ENCODE measurements at places on chromosomes 4 and X. TPM values are rescaled to one million over a fixed set of nuclear protein-coding genes. Genes with fewer than 3 reads are reported as not detected.

Gene CXCL13
- total RNA-seq = 0.30 TPM

Gene ERAS
- total RNA-seq = not detected

DNA sequence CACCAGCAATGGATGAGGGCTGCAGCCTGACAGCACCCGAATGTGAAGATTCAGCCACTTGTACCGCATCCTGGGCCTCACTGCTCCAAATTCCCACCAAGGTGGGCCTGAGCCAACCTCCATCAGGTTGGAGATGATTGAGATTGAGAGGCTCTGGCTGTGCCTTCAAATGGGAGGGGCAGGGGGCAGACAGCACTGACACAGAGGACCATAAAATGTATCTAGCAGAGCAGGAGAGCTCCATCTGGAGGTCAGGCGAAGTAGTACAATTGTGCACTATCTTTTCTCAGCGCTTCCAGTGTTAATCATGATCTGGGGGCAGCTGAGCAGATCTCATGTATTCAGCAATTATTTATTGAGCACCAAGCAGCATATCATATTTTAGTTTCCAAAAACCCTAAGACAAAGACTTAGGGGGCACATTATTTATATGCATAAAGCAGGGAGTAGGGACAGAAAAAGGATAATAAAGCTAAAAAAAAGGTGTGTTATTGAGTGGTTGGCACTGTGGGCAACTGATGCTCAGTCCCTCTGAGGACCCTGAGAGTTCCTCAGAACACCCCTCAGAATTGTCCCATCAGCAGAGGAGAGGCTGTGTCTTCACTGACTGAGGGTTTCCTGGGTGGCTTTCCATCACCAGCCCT is 31.6 kb upstream of the C1QTNF7 start:
- no peak for DNase-seq

DNA sequence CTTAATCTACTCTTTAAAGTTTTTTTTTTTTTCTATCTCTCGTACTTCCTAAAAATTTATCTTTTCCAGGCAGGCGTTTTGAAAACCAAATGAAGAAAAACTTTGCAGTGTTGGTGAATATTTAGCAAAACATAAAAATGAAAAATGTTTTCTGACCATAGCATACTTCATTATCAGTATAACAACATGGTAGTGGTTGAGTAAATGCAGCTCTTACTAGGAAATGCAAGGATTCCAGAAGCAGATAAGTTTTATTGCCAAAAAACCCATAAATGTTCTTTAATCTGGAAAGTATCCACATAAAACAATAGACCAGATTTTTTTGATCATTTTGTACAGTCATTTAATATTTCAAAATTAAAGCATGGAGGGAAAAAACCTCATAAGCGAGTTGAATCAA is 136.9 kb upstream of the GUCY1A1 start:
- DNase-seq = no peak

- no peak for DNase-seq
Observed at GRCh38 chr4:76293772-76294171, 12.8 kb upstream of the STBD1 start.

DNA sequence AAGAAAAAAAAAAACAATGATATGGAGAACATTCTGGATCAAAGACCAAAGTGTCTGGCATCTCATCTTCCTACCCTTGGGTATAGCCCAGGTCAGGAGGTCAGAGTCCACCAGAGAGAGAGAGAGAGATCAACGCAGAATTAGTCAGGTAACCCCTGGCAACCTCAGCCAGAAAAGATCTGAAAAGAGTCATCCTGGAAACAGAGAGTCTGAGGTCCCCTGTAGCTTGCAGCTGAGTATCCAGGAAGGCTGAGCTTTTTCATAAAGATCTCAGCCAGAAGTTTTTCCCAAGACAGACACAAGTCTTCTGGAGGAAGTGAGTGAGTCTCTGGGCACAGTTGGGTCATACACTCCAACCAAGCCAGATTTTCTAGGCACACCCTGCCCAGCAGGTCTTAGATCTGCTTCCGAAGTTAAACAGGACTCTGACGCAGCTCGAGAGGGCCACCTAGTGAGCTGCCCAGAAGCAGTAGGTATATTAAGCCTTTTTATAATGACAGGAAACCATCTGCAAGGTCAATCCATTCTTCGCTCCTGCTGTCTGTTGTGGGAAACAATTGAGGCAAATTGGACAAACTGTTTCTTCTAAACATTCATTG is 35.7 kb downstream of the ACE2 start:
- peak; percentile 11 for DNase-seq

DNA sequence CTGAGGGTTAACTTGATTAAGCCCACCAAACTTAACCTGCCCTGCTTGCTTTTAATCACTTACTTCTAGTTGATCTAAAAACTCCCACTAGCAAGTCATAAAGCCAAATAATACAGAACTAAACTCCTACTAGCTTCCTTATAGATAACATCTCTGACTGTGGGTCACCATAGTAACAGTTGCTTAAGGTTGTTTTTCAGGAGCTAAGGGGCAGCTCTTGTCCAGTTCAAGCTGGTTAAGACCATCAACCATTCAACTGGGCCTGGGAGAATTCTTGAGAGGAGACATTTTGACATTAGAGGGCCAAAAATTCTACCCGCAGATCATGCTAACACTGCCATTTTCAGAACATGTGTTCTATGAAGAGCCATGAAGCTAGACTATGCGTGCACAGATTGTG is 67.0 kb downstream of the UCHL1 start:
- no peak for DNase-seq

DNA sequence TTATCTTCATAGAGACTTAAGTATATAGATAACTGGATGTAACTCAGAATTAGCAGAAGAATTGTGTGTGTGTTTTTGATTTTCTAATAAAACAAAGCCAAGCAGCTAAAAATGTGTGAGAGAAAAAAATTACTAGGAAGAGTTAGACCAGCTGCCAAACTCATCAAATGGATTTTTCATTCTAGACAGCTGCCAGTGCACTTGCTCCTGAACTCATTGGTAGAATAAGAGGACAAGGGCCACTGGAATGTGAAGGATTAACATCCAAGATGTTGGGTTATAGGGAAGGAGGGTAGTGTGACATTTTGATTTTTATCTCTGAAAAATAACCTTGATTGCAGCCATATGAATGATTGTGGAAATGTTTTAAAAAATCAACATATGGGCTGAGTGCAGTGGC is 49.7 kb downstream of the EGF start:
- no peak for DNase-seq

DNA sequence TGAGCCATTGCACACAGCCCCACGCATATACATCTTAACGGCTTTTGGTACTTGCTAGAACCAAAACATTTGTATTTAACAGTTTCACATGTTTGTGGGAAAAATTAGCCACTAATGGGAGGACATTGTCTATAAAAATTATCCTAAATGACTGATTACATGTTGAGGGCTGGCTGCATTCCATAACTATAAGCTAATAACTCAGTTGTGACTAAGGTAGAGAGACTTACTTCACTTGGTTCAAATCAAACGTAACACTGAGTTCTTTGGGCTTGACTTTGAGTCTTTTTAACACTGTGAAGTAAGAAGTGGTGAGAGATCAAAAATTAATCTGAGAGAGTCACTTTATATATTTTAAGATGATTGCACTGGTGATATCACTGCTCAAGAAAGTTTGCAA is 47.9 kb upstream of the PGRMC2 start:
- DNase-seq = no peak

GRCh38 chrX:12877386-12877785 is 10.5 kb downstream of the TLR7 start:
- no peak for DNase-seq

GRCh38 chr4:4868040-4868757 is 8.7 kb downstream of the MSX1 start:
- no peak for DNase-seq

DNA sequence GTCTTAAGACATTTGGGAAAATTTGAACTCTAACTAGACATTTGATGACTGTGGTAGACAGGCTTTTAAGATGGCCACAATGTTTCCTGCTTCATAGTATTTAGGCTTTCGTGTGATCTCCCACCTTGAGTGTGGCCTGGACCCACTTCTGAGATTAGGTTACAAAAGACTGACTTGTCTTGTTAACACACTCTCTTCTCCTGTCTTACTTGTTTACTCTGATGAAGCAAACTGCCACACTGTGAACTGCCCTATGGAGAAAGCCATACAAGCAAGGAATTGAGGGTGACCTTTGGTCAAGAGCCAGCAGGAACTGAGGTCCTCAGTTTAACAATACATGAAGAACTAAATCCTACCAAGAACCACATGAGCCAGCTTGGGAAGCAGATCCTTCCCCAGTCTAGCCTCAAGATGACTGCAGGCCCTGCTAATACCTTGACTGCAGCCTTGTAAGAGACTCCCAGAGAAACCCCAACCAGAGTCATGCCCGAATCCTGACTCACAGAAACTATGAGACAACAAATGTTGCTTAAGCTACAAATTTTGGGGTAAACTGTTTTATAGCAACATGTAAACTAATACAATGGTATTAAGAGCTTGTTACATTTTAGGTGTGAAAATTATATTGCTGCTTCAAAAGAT is 20.3 kb downstream of the UBA6 start:
- no peak for DNase-seq

GRCh38 chr4:97548186-97548585 is 595.1 kb downstream of the STPG2 start:
- DNase-seq = no peak

DNA sequence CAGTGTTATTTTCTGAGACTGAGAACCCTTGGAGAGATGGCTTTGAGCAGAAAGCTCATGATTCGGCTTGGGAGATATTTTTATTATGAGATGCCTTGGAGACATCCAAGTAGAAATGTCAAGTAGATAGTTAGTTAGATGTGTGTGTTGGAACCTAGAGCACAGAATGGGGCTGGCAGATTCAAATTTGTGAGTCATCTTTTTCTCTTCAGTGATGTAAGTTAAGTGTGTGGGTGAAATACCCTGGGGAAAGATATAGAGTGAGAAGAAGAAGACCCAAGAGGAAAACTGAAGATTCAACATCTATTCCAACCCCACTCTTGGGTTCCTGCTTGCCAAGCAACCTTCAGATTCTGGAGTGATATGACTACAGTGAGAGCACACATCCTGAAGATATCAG is 580.8 kb upstream of the AMOT start:
- DNase-seq = no peak

DNA sequence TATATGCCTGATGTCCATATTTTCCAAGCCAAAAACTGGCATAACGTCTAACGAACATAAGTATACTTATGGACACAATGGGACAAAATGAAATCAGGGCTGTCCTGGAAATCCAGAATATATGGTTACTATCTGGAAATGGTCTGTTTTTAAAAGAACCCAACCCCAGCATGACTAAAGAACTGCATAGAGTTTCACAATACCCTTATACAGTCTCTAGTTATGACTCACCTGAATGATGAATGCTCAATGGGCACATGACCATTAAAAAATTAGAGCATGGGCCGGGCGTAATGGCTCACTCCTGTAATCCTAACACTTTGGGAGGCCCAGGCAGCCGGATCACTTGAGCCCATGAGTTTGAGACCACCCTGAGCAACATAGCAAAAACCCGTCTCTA is 31.8 kb downstream of the AMMECR1 start:
- DNase-seq = no peak

- DNase-seq = no peak
Observed at GRCh38 chr4:55154290-55154880, 29.0 kb upstream of the KDR start.

DNA sequence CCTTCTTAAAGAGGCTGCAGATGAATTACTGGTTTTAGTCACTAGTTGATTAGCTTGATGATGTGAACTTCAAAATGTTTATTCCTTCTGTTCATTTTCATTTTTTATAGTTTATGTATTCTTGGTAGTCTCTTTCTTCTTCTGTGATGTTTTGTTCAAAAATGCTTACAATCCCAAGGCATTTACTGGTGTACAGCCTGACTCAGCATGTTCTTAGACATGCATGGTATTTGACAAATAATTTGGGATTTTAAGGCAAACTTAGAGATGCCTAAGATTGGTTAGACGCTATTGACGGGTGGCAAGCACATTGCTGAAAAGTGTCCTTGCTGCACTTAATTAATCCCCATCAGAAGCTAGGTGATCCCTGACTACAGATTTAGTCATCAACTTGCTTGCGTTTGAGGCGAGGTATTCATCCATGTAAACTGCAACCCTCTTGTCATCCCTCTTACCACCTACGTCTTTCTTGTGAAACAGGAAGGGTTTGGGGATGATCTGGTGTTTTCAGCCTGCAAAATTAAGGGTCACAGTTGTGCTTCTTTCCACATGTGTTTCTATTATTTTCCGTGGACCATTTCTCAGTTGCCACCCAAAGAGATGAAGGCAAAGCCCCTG is 331.8 kb downstream of the DKK2 start:
- DNase-seq = no peak

- DNase-seq = no peak
Observed at GRCh38 chr4:53059871-53060270, 197.8 kb downstream of the RASL11B start.

DNA sequence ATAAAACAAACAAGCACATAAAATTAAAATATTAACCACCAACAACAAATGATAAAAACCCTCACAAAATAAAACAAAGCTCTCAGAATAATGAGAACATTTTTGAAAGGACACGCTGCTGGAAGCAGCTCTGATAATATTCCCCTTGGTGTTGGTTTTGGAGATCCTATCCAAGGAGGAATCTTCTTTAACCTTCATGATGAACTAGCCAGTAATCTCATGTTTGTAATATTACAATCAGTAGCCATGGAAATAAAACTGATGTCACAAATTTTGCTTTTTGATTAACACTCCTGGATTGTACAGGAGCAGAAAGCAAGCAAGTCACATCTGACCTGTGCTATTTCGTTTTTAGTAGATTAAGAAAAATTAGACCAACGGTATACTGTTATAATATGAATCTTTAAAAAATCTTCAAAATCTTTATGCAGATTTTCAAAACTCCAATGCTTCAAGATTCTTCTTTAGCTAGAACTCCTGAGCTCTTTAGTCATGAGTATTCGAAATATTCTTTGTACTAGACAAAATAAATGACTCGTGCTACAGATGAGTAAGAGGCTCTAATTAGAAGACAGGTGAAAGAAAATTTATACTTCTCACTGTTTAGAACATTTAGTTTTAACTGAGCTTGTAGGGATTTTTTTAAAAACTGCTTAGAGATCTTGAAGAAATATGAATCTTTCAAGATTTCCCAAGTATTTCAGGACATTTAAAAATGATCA is 154.1 kb downstream of the RASL11B start:
- DNase-seq = no peak

DNA sequence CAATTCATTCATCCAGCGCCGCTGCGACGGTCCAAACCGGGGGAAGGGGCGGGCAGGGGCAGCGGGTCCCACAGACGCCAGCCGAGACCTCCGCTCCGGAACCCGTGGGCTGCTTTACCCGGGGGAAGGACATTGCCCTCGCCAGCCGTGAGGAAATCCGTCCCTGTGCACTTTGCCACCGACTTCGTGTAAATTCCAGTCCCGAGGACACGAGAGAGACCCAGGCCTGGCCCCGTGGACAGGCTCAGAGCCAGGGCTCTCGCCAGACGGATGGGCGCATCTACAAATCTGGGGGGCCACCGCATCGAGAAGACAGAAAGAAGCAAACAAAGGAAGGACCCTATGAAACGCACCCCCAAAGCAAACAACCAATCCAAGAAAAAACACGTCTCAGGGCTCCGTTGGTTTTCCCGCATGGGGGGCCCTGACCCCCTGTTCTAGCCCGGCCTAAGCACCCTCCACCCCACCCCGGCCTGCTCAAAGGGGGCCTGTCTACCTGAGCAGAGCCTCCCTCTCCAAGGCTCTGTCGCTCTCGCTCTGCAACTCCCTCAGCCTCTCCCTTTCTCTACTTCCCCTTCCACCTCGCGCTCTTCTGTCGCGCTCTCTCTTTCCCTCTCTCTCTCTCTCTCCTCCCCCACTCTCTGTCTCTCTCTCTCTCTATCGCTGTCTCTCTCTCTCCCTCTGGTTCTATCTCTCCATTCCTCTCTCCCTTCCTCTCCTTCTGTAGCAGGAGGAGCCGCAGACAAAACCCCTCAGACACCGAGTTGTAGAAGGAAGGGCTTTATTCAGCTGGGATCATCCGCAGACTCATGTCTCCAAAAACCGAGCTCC is 11.3 kb downstream of the FRG2 start:
- no peak for DNase-seq

All from skin of body (tissue), 3 donors.